Endothelial cell of coronary artery (primary cell): ENCODE measurements at places on chromosomes 1 and 21. TPM values are rescaled to one million over a fixed set of nuclear protein-coding genes. Genes with fewer than 3 reads are reported as not detected.

TPTE gene
- not detected in 2 replicates for total RNA-seq

TMEM51 gene
- total RNA-seq, result 2.7 and 4.8 TPM in 2 replicates

FLG gene
- not detected in 2 replicates for total RNA-seq

IGSF21 gene
- total RNA-seq, result not detected in 2 replicates

ZBTB17 gene
- 54.6 and 64.3 TPM in 2 replicates for total RNA-seq

AZIN2 gene
- 1.8 and 2.8 TPM in 2 replicates for total RNA-seq

GBP7 gene
- not detected in 2 replicates for total RNA-seq

C1QA gene
- not detected in 2 replicates for total RNA-seq

ECM1 gene
- 0.27 and 0.75 TPM in 2 replicates for total RNA-seq

C1orf216 gene
- 17.5 and 20.5 TPM in 2 replicates for total RNA-seq

FAM167B gene
- total RNA-seq, result 1.7 and 9.8 TPM in 2 replicates

AMY1B gene
- not detected in 2 replicates for total RNA-seq

PLA2G2F gene
- not detected in 2 replicates for total RNA-seq

TRAF3IP3 gene
- not detected in 2 replicates for total RNA-seq

KIAA1614 gene
- 1.1 and 3.3 TPM in 2 replicates for total RNA-seq

LCE3E gene
- total RNA-seq, result not detected in 2 replicates

NMNAT2 gene
- 0.45 and 0.47 TPM in 2 replicates for total RNA-seq

KIF21B gene
- total RNA-seq, result 0.90 and 1.0 TPM in 2 replicates

TACSTD2 gene
- 0.18 and 13.5 TPM in 2 replicates for total RNA-seq
